ENCODE measurements at places on chromosomes 11 and 22.

GRCh38 chr11:131206671-131207070, 163.7 kb upstream of the NTM start:
- DNase-seq: no peak

GRCh38 chr11:7516475-7516874, 2.7 kb downstream of the PPFIBP2 start:
- DNase-seq: no peak

DNA sequence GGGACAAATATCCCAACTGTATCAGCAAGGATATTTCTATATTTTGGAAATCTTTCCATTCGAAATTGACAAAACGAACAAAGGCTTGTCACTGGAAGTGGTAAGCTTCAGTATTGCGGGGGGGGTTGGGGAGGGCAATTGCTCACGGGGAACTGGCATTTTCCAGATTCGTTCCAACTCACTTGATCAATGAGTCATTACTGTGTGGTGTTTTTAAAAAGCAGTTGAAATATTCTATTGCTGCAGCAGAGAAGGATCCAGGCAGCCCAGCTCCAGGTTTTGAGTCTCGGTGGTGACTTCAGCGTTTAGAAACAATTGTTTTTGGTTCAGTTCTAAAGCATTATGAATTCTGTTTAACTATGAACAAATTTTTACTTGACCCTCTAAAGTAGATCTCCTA, 33.8 kb upstream of the FBLN1 start:
- no peak for DNase-seq

- no peak for DNase-seq
Measured at GRCh38 chr11:92276773-92277172, 52.2 kb downstream of the FAT3 start.

GRCh38 chr11:72578991-72579815, 95.0 kb downstream of the PDE2A start:
- no peak for DNase-seq

DNA sequence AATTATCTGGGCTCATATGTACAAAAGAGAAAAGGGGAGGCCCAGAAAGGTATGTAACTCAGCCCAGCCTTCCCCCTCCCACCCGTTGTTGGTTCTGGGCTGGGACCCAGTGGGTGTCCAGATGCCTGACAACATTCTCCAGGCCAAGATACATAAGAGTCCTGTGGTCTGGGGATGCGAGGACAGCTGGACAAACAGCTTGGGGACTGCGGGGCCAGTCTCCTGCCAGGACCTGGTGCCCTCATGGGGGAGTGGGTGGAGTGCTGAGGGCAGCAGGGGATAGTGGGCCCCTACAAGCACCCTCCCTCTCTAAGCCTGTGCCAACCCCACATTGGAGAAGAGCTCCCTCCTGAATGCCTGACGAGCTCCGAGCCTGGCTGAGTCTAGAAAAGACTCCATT, 3.5 kb upstream of the SLC22A6 start:
- no peak for DNase-seq

- no peak for DNase-seq
Measured at GRCh38 chr22:40668611-40669411, 10.5 kb upstream of the MCHR1 start.

GRCh38 chr11:78577495-78577894, 2.8 kb upstream of the NARS2 start:
- DNase-seq: no peak

- DNase-seq: no peak
Measured at GRCh38 chr11:108511851-108512474, 13.8 kb upstream of the POGLUT3 start.

- no peak for DNase-seq
Measured at GRCh38 chr11:33651990-33652389, 48.6 kb downstream of the C11orf91 start.

DNA sequence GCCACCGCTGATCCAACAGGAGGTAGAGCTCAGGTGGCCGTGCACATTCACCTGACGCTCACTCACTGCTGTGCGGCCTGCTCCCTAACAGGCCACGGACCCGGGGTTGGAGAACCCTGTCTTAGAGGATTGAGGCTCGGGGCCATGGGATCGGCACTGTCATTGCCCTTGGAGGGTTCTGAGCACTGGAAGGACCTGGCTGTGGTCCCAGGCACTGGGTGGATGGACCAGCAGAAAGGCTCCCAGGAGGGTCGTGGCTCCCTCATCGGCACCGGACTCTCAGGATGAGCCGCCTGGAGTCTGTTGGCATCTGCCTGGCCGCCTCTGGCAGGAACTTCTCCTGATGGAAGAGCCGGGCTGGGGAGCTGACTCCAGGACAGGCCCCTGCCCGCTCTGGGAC, 6.5 kb downstream of the KCNQ1 start:
- DNase-seq: no peak

All from T-helper 9 cell (primary cell).